Iris pigment epithelial cell (primary cell): ENCODE measurements at places on chromosomes 13 and 19.

- no peak for DNase-seq
These were observed 1.0 kb upstream of the GTF2F1 start for GRCh38 chr19:6393983-6394412.

- peak; percentile 15 for DNase-seq
These were observed 1796.5 kb upstream of the MIR17HG start for GRCh38 chr13:89550938-89551337.

DNA sequence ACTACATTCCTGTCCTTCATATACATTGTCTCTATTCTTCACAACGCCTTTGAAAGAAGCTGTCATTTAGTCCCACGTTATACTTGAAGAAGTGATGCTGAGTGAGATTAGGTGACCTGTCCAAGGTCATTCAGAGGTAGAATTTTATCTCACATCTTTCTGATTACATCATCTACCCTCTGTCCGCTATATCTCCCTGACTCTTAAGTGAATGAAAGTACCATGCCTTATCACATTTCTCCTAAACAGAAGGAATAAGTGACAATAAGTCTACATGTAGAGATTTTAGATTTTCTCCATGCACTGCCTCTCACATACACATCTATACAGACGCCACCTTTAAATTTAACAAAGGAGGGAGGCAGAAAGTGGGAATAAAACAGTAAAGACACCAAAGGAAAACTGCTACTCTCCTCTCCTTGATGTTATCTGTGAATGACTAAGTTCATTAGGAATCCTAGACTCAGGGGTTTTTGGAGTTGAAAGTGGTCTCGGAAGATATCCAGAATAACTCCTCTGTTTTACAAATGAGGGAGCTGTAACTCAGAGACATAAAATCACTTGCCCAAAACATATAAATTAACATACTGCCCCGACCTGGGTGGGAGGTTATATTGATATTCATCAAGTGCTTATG is 4.9 kb upstream of the CLDN10 start:
- DNase-seq, result no peak

GRCh38 chr13:49502954-49503353 is 7.2 kb downstream of the PHF11 start:
- peak; percentile 88 for DNase-seq

GRCh38 chr19:10010247-10010691 is at the start of gene COL5A3:
Gene COL5A3, minus strand, starts transcription at chr19:10010504. Its CDS starts 119 bp downstream, at chr19:10010385.
- no peak for DNase-seq
